ENCODE measurements at places on chromosomes 7 and 10. TPM values are rescaled to one million over a fixed set of nuclear protein-coding genes. Genes with fewer than 3 reads are reported as not detected.

The HOXA10 gene
- 0.17 TPM for total RNA-seq

The SPDYE6 gene
- not detected for total RNA-seq

GRCh38 chr10:84156768-84157167 lies 16.8 kb upstream of the GPR15LG start:
- no peaks in the 10 kb centered on the region for H3K4me1 ChIP-seq
- H3K27ac ChIP-seq, result no peak overlapping the region
- DNase-seq, result no peak

The WASL gene
- total RNA-seq, result 15.4 TPM

DNA sequence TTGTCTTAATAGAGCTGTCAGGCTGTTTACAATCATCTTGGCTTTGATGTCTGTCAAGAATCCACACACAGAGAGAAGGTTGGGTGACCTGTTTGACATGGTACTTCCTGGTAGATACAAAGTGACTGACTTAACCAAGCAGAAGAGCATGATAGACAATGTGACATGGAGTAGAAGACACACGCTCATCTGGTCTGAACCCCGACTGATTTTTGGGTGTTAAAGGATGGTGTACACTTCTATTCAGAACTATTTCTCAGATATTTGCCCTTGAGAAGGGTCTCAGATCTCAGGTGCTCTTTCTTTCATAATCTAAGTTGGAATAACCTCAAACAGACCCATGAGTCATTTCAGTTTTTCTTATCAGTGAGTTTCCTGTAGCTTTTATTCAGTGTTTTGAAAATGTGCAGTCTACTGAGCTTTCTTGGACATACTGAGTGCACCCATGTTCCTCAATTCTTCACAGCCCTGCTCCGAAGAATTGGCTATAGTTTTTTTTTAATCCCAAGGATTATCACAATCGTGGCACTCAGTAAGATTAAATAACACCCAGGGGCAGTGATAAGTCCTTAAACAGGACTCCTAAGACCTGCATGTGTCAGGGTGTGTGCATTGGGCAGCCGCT lies 46.4 kb upstream of the NXPH1 start:
- no peak for DNase-seq
- H3K27ac ChIP-seq, result no peak overlapping the region
- no peaks in the 10 kb centered on the region for H3K36me3 ChIP-seq
- no peak overlapping the region for H3K4me3 ChIP-seq

The CRYGN gene
- total RNA-seq, result 0.50 TPM

DNA sequence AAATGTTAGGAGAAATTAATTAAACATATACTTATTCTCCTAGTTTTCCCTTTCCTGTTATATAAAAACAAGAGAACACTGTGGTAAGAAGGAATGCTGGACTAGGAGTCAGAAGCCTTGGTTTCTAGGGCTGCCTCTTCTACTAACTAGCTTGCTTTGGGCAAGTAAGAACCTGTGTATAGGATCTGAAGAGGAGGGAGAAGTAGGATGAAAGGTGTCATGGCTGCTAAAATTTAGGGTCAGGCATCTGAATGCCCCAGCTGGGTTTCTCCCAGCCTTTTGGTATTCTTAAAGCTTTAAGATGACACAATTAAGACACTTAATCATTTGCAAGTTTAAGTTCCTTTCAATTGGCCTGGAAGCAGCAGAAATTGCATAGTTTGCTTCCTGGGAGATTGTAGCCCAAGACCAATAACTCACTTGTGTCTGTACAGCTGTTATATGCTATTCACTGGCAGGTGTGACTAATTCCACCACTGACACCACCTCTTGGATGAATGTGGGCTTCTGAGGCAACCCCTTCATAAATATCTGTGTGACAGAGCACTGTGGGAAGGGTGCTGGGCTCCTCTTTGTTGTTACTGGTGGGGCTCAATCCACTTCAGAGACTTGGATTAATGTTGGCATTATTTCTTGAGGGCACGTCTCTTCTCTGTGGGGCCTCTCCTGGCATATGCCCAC lies 137.2 kb downstream of the LRMDA start:
- H3K4me1 ChIP-seq, result no peaks in the 10 kb centered on the region
- H3K27ac ChIP-seq, result no peak overlapping the region
- no peaks in the 10 kb centered on the region for H3K27me3 ChIP-seq
- DNase-seq, result no peak
- no peak overlapping the region for H3K4me3 ChIP-seq

- no peaks in the 10 kb centered on the region for H3K4me1 ChIP-seq
- H3K27me3 ChIP-seq, result no peaks in the 10 kb centered on the region
- DNase-seq, result no peak
- no peak overlapping the region for H3K27ac ChIP-seq
These were observed 586.8 kb upstream of the MGMT start for GRCh38 chr10:128880159-128880725.

DNA sequence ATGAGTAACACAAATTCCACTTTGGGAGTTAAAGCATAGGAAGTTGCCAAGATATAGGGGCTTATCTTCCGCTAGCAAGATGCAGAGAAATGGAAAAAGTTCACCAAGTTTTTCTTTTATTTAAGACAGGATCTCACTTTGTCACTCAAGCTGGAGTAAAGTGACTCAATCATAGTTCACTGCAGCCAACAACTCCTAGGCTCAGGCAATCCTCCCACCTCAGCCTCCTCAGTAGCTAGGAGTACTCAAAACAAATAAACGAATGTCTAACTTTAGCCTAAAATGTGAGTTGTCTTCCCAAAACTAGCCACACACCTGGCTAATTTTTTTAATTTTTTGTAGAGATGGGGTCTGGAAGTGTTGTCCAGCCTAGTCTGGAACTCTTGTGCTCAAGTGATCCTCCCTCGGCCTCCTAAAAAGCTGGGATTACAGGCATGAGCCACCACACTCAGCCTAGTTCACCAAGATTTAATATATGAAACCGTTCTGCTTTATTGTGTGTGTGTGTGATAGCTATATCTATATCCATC lies 9.9 kb downstream of the VIM start:
- peaks cover 17% of the 10 kb centered on the region for H3K36me3 ChIP-seq
- H3K4me3 ChIP-seq, result no peak overlapping the region
- peaks cover 10% of the 10 kb centered on the region for H3K4me1 ChIP-seq
- H3K27me3 ChIP-seq, result no peaks in the 10 kb centered on the region
- peak overlapping the region; percentile 26 for H3K27ac ChIP-seq

GRCh38 chr7:15816835-15817426 lies 130.4 kb upstream of the MEOX2 start:
- no peak overlapping the region for H3K27ac ChIP-seq
- no peak for DNase-seq
- no peaks in the 10 kb centered on the region for H3K27me3 ChIP-seq

GRCh38 chr10:71354776-71355175 lies 35.7 kb downstream of the SLC29A3 start:
- no peak overlapping the region for H3K27ac ChIP-seq
- no peak overlapping the region for H3K4me3 ChIP-seq
- H3K27me3 ChIP-seq, result no peaks in the 10 kb centered on the region
- peak; percentile 7 for DNase-seq
- no peaks in the 10 kb centered on the region for H3K36me3 ChIP-seq

The HBP1 gene
- total RNA-seq, result 127 TPM

GRCh38 chr7:90119178-90119971 lies 34.9 kb upstream of the STEAP1 start:
- peak; percentile 21 for DNase-seq
- peak overlapping the region; percentile 54 for H3K4me3 ChIP-seq
- no peaks in the 10 kb centered on the region for H3K4me1 ChIP-seq
- H3K36me3 ChIP-seq, result no peaks in the 10 kb centered on the region
- H3K27ac ChIP-seq, result no peak overlapping the region
- peaks cover 9% of the 10 kb centered on the region for H3K27me3 ChIP-seq

The SMKR1 gene
- 0.51 TPM for total RNA-seq

DNA sequence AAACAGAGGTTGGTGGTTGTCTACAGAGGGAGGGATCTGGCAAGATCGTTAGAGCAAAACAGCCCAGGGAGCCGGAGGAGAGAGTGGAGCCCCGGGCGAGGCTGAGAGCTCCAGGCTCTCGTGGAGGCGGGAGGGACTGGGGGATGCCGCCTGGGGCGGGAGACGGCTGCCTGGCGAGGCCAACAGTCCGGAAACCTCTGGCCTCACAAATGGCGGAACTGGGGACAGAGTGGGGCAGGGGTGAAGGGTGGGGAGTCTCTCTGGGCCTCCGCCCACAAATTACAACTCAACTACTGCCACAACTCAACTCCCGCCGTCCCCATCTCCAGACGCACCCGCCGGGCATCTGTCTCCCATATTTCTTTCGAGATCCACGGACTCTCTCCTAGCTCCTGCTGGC lies 47.7 kb downstream of the CLEC2L start:
- no peaks in the 10 kb centered on the region for H3K27me3 ChIP-seq
- no peak for DNase-seq
- peaks cover 10% of the 10 kb centered on the region for H3K36me3 ChIP-seq
- no peak overlapping the region for H3K4me3 ChIP-seq

GRCh38 chr10:128298587-128298986 lies 172.4 kb upstream of the MKI67 start:
- no peak overlapping the region for H3K27ac ChIP-seq
- no peaks in the 10 kb centered on the region for H3K36me3 ChIP-seq
- H3K27me3 ChIP-seq, result no peaks in the 10 kb centered on the region
- no peak for DNase-seq
- H3K4me1 ChIP-seq, result no peaks in the 10 kb centered on the region
- H3K4me3 ChIP-seq, result no peak overlapping the region

- no peak overlapping the region for H3K27ac ChIP-seq
- H3K27me3 ChIP-seq, result no peaks in the 10 kb centered on the region
- no peak overlapping the region for H3K4me3 ChIP-seq
- no peaks in the 10 kb centered on the region for H3K36me3 ChIP-seq
- no peak for DNase-seq
- H3K4me1 ChIP-seq, result no peaks in the 10 kb centered on the region
These were observed 59.0 kb downstream of the PALD1 start for GRCh38 chr10:70537398-70538194.

DNA sequence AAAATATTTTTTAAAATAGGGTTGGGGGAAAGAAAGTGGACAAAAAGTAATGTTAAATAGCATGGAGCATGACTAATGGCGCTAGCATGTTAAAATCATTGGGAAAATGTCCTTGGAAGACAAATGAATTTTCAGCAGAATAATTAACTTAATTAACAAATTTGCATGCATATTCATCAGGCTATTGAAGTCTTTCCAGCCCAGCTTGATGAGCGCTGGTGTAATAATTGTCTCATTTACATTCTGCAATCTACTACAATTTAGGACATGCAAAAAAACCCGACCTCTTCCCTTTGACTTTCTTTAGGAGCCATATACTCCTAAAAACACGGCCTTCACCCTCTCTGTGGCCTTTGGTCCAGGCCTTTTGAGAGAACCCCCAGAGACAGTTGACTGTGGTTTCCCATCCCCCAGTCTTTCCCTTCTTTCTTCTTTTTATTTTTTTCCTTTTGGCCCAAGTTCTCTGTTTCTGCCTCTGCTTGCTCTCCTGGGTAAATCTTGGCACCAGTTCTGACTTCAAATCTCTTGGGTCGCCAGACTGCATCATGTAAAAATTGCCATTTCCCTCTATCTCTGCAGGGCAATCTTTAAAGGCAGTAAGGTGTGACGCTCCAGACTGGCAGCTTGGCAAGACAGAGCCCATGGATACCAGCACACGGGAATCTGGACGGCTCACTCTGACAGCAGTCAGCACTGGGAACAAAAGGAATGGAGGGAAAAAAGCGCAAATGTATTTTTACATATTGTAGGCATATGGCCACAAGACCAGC lies 105.5 kb downstream of the NEUROD6 start:
- no peaks in the 10 kb centered on the region for H3K36me3 ChIP-seq
- no peak overlapping the region for H3K4me3 ChIP-seq
- H3K4me1 ChIP-seq, result no peaks in the 10 kb centered on the region
- H3K27ac ChIP-seq, result no peak overlapping the region
- no peaks in the 10 kb centered on the region for H3K27me3 ChIP-seq
- no peak for DNase-seq

DNA sequence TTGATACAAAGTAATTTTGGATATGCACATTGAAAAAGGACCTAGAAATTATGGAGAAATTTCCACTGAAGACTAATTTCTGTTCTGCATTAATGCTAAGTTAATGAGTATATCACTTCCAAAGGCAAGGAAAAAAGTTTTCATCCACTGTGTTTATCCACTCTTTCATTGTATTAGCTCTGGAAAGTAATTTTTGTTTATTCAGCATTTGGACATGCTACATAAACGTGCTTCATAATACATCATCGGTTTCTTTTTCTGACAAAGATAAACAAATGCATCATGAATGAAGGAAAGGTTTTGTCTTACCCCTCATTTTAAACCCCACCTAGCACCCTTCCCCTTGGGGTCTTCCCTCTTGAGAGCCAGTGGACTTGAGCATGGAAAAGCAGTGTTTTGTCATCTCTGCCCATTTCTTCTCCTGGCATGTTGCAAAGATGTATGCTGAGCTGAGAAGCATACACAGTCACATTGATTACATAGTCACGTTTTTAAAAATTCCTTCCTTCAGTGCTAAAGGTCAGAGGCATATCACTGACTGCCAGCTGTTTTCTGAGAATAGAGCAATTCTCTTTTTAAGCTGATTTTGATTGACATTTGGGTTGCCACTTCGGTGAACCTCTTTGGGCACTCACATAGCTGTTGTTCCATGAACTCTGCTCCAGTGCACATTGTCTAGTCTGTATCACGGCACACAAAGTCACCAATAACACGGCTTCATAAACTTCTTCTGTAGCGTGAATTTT lies 65.9 kb upstream of the C7orf33 start:
- no peaks in the 10 kb centered on the region for H3K4me1 ChIP-seq
- no peak for DNase-seq
- H3K36me3 ChIP-seq, result no peaks in the 10 kb centered on the region
- no peaks in the 10 kb centered on the region for H3K27me3 ChIP-seq
- H3K4me3 ChIP-seq, result no peak overlapping the region

The PLPP4 gene
- 0.26 TPM for total RNA-seq

DNA sequence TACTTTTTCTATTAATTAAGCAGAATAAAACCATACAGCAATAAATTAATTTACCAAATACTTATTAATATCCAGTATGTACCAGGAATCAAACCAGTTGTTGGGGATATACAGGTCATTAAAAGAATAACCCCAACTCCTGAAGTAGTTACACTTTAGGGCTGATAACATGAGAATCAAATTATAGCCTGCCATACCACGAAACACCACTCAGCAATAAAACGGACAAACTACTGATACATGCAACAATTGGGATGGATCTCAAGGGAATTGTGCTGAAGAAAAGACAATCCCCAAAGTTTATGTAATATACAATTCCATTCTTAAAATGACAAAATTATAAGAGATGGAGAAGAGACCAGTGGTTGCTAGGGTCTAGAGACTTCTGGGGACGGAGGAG lies 22.7 kb downstream of the MCMBP start:
- H3K27ac ChIP-seq, result no peak overlapping the region
- H3K36me3 ChIP-seq, result peaks cover 14% of the 10 kb centered on the region
